ENCODE measurements at places on chromosomes 16 and 17.

DNA sequence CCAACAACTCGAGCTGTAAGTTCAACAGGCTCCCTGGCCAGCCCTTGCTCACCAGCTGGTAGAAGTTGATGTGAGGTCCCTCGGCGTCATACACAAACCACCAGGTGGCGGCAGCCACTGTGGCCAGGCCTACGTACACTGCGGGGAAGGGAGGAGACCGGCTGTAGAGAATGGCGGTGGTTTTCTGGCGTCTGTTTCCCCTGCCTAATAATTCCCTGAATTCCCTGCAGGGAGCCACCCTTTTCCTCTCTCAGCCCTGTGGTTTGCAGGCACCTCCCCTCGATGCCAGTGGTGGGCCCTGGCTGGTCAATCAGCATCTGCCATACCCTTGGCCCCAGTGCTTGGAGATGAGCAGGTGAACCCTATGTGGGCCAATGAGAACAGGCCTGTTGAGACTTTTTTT lies 18.9 kb upstream of the P2RX1 start:
- DNase-seq = peak; percentile 80

DNA sequence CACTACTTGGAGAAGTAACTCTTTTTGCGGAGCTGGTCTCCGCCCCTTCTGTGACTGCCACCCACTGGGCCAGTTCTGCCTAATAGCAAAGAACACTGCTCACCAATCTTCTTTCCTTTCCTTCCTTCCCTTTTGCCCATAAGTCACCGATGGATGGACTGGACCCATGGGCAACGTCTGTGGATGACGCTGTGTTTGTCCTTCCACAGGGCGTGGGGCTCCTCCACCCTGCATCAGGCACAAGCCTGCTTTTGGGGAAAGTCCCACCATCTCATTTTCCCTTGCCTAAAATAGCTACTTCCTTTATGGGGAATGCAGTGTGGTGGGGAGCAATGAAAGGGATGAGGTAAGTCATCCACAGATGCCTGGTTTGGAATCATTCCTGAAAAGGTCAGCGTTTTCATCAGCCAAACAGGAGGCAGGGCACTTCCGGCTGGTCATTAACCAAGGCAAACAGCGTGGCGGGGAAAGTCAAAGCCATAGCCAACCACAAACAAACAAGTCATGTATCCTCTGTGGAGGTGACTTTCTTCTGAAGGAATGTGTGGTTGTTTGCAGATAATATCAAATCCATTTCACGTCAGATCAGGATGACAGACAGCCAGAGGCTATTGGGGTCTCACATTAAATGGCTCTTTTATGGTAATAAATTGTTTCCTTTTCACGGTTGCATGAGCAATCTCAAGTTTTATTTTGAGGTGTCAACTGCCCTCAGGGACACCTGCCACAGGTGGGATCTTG lies 30.7 kb upstream of the MED9 start:
- DNase-seq = no peak

GRCh38 chr17:6027342-6028024 lies 42.7 kb upstream of the WSCD1 start:
- DNase-seq = no peak

GRCh38 chr17:15436473-15437302 lies 30.7 kb downstream of the CDRT4 start:
- peak; percentile 83 for DNase-seq

DNA sequence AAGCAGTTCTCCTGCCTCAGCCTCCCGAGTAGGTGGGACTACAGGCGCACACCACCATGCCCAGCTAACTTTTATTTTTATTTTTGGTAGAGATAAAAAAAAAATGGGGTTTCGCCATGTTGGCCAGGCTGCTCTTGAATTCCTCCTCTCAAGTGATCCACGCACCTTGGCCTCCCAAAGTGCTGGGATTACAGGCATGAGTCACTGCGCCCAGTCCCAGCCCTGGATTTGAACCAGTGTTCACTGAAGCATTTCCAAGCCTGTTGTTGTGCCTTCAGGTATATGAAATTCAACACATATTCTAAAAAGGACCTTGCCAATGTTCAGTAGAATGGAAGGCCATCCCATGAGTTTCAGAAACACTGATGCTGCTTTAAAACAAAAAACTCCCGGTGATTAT lies 165.3 kb downstream of the SLC39A11 start:
- no peak for DNase-seq

DNA sequence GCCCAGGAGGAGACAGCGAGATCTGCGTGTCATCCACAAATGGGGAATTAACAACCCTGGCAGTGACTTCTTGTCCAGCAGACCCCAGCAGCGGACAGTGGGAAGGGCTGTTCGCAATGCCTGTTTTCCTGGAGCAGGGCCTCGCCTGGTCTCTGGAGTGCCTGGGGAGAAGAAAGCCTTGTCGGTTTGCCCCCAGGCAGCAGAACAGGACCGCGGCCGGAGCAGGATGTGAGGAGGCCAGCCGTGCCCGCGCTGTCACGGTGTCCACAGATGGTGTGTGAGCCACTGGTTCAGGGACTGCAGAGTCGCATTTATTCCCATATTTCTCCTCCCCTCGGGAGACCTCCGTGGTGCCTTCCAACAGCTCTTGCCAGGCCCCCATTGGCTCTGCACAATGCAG lies 68.5 kb upstream of the GSE1 start:
- no peak for DNase-seq

DNA sequence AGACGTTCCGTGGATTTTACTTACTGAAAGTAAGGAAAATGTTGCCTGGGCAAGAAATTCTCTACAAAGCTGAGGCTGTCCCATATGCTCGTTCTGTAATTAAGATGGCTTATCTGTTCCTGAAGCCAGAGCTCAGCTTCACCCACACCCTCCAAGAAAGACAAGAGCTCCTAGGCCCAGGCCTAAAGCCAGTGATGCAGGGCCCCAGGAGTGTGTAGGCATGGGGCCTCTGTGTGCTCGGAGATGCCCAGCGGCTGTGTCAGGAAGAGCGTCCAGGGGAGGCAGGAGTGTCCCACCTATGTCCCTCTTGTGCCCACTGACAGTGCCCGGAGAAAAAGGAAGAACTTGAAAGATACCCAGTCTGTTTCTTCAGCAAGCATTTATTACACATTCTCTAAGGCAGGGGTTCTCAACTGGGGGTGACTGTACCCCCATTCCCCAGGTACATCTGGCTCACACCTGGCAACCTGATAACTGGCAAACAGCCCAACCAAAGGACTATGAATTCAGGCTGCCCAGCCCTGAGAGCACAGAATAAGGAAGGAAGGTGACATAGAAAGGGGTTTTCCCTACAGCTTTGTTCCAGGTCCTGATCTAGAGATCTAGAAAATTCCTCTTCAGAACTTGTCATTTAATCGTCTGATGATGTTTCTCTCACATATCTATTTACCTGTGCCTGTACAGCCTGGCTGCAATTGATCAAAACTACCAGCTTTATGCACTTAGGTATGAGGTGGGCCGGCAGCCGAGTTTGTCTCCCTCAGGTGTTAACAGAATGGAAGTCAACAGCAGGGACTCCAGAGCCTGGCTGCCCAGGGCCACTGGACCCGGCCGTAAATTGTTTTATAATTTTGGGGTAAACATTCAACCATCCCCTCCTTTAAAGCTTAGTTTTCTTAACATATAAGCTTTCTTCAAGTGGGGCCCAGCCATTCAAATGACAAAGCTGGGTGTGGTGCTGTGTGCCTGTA lies 12.0 kb downstream of the SNN start:
- no peak for DNase-seq

DNA sequence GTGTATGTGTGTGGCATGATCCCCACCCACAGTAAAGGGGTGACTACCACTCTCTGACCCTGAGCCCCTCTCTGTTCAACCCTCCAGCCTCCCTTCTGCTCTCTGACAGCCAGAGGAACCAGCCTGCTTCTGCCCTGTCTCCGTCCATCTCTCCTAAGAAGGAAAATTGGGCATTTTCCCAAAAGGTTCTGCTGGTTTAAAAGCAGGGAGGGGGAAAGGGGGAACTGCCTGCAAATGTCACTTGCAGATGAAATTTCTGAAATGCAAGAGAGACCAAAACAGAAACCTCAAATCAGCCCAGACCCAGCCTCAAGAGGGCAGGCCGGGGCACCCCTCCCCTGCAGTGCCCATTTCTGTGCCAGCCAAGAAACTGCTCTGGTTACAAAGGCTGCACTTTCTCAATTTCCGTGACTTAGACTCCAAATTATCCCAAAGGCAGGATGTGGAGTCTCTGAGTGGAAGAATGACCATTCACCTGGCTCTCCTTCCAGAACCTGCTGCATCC lies 197.9 kb downstream of the RBFOX3 start:
- no peak for DNase-seq

GRCh38 chr17:27569884-27570577 lies 61.0 kb upstream of the LGALS9 start:
- DNase-seq = no peak

- DNase-seq = no peak
Measured at GRCh38 chr16:57769541-57770145, 32.6 kb downstream of the KIFC3 start.

- DNase-seq = no peak
Measured at GRCh38 chr16:51120730-51121347, 30.2 kb downstream of the SALL1 start.

DNA sequence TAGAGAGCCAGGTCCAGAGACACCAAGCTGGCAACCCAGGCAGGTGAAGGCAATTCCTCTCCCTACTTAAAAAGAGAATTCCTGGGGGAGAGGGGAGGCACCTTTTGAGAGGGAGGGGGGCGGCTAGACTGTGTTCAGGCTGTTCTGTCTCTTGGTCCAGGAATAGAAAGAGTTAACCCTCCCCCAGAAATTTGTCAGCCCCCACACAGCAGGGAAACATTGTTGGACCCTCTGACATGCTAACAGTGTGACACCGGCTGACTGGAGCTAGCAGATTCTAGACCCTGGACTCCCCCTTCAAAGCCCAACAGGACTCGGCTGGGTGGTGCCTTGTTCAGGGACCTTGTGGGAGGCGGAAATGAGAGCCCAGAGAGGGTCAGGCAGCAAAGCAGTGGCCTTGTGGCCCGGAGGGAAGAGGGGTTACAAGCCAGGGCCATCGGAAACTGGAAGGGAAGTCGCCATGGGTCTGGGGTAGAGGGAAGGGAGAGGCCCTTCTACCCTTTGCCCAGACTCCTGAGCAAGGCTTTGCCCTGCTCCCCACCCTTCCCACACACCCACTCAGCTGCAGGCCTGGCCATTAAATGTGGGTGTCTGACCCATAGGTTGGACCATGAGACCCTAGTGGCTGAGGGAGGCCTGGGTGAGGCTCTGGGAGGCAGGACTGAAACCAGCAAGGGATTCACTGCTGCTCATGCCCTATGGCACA lies 44.6 kb downstream of the RAI1 start:
- DNase-seq = no peak

DNA sequence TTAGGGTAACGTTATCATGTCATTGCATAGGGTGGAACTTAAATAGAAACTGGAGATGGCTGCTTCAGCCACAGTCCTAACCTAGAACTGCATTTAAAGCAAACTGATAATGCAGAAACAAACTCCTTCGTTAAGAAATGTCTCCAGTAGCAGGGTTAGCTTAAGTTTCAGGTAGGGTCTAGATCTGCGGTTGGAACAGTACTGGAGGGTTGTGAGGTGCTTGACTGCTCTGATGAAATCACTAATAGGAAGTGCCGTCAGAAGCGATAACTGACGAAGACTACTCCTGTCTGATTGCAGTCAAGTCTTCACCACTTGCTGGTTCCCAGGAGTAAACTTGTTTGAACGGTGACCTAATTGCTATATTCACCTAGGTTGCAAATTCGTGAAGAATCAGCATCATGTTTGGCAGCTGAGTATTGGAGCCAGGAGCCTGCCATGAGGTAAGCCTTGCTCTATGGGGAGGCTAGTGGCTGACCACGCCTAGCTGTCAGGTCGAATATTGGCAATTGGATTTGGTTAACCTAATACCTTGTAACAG lies 24.5 kb downstream of the TRPV2 start:
- peak; percentile 56 for DNase-seq

DNA sequence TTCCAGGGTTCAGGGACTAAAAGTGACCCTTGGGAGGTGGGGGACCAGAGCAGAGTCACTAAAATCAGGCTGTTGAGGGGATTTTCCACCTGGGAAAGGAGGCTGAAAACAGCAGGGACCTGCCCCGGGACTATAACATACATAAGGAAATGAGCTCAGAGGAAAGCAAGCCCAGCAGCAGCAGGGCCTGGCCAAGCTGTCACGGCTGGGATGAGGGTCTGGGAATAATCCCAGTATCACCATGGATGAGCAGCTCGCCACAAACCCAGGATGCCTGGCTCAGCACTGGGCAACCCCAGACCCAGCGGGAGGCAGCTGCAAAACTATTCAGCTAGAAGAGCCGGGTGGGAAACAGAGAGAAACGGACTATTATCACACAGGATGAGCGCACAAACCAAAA lies 72.4 kb downstream of the RPH3AL start:
- DNase-seq = no peak

- DNase-seq = no peak
Measured at GRCh38 chr17:17810084-17810894, 26.5 kb downstream of the SREBF1 start.

DNA sequence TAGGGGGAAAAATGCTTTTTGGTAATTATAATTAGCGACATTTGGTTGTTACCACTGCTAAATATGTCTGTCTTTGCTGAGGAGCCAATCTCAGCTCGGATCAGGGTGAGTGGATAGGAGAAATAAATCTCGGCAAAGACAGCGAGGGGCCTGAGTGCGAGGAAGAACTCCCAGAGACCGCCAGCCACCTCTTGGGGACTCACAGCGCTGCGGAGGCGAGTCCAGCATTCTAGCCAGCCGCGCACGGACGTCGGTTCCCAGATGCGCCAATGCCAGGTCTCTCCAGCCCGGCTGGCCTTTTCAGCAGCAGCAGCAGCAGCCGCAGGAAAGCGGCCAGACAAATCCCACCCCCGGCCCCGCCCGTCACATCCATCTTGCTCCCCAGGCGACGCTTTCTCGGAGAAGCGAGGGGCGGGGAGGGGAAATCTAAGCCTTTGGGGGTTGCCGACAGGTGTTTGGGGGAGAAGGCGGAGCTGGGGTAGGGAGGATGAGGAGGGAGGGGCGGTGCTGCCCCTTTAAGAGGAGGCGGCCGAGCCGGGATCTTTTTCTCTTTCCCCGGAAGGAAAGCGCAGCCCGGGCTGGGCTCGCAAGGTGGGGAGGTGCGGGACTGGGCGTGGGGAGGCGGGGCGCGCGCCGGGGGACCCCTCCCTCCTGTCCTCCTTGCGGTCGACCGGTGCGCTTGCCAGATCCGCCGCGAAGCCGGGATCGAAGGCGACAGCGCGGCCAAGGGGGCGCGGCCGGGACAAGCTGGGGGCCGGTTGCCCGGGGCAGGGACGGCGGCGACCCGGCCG lies at the start of gene ITGA3:
Gene ITGA3 (plus strand): TSS at position 685 of the 791 bp plus-strand sequence. CDS start 330 bp downstream, outside the sequence.
- DNase-seq = peak; percentile 28

GRCh38 chr17:52376137-52376536 lies 217.6 kb upstream of the CA10 start:
- no peak for DNase-seq
